ENCODE measurements at places on chromosomes 2 and 18.

GRCh38 chr18:36476433-36476832, 178.9 kb downstream of the FHOD3 start:
- DNase-seq, result no peak

GRCh38 chr2:127913808-127914457, 28.2 kb upstream of the AMMECR1L start:
- no peak for DNase-seq

DNA sequence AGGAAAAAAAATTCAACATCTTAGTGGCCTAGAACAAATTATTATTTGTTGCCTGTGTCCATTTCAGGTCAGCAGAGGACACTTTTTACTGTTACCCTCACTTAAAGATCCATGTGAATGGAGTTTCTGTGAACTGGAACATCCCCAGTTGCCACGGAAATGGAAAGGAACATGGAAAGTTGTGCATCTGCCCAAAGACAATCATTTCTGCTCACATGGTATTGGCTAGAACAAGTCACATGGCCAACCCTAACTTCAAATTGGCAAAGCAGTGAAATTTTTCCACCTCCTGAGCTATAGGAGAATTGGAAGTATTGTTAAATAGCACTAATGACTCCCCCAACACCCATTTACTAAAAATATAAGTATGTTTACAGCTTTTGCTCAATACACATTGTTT, 71.2 kb upstream of the CCBE1 start:
- DNase-seq, result no peak

GRCh38 chr2:9993488-9994165, 42.1 kb downstream of the GRHL1 start:
- DNase-seq, result no peak

DNA sequence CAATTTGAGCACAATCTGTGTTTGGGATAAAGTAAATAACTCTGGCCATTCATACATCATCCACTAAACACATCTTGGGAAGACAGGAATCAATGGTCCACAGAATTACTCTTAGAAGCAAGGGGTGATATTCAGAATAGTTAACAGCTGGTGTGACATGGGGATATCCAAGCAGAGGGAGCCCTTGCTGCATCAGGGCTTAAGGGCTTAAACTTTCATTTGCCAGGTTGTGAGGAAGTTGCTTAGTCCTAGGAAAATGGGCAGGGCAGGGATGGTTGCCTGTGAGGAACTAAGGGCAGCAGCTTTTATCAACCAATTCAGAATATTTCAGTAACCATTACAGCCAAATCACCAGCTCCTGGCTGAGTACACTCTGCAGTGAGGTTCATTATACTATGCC, 2.0 kb upstream of the ITGA6 start:
- no peak for DNase-seq

- DNase-seq, result no peak
Observed at GRCh38 chr2:134846213-134846612, 7.8 kb downstream of the ACMSD start.

GRCh38 chr2:177572236-177572671, 179.7 kb downstream of the AGPS start:
- peak; percentile 92 for DNase-seq

- DNase-seq, result no peak
Observed at GRCh38 chr2:891734-892133, 58.9 kb upstream of the SNTG2 start.

GRCh38 chr2:213315168-213315876, 31.1 kb downstream of the SPAG16 start:
- DNase-seq, result no peak

DNA sequence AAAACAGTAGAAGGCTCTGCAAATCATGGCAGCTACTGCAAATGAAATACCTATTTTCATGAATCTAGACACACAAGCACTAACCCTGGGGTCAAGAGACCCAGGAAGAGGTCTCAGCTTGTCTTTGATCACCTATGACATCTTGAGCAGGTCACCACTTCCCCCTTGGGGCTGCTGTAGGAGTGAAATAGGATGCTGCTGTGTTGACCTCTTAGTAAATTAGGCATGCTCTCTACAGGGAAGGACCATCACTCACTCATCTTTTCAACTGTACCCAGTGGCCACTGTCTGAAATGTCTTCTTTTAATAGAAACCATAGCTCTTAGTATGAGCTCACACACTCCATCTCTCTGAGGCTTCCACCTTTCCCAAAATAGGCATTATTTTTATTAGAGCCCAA, 83.8 kb downstream of the NCK2 start:
- no peak for DNase-seq

DNA sequence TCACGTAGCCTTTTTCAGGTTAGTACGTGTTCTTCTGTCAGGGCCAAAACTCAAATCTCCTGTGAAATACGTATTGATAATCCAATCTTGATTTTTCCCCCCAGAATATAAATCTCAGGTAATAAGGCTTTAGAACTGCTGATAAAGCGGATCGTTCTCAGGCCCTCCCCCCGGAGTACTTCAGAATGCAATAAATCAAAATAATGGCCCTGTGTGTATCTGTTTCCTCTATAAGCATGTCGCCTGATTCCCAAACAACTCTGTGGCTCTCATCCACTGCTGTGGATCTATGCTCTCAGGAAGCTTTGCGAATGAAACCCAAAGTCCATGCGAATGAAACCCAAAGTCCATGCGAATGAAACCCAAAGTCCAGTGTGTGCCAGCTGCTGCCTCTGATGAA, 49.4 kb downstream of the IMPA2 start:
- no peak for DNase-seq

GRCh38 chr18:31204833-31205232, 42.2 kb upstream of the DSC1 start:
- DNase-seq, result no peak

GRCh38 chr2:225366731-225367130, 32.8 kb upstream of the NYAP2 start:
- no peak for DNase-seq

DNA sequence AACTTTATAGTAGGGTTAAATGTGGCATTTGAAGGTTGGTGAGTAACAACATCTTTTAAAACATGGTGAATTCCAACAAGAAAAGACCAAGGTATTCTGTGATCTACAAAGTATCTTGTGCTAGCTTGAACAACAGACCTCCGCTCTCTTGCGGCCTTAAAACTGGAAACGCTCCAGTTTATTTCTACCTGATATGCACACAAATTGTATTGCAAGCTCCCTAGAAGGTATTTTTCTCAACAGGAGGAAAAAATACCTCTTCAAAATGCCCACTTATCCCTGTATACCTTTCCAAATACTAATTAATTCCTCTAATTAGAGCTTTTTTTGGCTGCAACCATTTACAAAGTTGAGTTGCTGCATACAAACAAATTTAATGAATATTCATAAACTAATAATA, 69.5 kb downstream of the KCNH7 start:
- no peak for DNase-seq

GRCh38 chr2:26459991-26460612, 17.8 kb downstream of the OTOF start:
- DNase-seq, result no peak

GRCh38 chr2:75466708-75467311, 93.9 kb downstream of the EVA1A start:
- DNase-seq, result peak; percentile 61

DNA sequence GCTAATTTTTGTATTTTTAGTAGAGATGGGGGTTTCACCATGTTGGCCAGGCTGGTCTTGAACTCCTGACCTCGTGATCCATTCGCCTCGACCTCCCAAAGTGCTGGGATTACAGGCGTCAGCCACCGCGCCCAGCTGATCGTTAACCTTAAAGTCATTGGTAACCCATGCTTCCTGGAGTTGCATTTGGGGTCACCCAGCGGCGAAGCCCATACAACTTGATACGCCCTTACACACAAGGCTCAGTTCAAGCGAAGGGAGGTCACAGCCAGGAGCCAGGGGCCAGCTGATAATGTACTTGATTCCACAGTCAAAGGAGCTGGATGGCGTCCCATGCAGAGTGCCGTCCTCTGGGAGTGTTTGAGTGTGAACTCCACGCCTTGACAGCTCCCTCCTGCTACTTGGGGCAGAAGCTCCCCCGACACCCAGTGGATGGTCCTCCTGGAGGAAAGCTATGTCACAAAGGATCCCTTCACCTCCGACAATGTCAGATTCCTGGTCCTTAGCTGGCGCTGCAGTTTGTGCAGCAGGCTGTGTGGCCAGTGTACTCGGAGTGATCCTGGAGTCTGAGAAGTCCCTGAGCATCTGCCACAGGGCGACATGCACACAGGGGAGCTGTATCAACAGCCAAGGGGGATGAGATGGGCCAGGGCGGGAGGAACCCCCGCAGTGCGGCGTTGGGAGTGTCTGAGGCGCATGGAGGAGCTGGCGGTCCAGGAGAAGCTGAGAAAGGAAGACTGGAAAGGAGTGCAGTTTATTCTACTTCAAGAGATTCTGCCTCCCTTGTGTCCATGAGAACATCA, 7.9 kb downstream of the CLHC1 start:
- DNase-seq, result no peak

DNA sequence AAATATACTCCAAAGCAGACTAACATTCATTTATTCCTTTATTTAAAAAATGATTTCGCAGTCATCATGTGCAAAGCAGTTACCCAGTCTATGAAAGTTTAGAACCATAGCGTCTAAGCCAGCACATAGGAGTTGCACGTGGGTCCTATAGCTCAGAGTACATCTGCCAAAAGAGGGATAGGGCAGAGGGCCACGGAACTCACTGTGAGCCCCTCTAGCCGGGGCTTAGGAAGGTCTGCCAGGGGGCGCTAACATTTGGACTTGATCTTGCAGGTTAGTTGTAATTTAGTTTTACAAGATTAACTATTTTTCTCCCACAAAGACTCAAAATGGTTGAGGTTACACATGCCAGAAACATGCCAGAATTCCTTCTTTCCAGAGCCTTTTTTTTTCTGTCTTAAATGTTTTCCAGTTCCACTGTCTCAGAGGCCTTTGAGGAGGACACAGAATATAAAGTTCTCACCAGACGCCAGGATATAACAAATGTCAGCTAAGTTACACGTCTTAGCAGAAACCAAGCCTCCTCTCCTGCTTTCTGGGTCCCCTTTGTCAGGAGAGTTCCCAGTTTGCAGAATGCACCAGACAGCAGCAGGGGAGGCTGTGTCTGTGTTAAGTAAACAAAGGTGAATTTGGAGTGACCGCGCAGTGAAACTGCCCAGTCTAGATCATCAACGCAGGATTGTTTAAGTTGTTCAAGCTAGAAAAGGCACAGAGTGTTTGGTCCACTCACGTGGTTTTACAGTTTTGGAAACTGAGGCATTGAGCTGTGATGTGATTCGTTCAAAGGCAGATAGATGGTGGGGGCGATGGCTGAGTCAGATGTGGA, 292.0 kb downstream of the PRKCE start:
- DNase-seq, result no peak

GRCh38 chr18:78862395-78862794, 117.2 kb upstream of the SALL3 start:
- no peak for DNase-seq

- DNase-seq, result no peak
Observed at GRCh38 chr2:11567631-11568031, 33.8 kb downstream of the GREB1 start.

DNA sequence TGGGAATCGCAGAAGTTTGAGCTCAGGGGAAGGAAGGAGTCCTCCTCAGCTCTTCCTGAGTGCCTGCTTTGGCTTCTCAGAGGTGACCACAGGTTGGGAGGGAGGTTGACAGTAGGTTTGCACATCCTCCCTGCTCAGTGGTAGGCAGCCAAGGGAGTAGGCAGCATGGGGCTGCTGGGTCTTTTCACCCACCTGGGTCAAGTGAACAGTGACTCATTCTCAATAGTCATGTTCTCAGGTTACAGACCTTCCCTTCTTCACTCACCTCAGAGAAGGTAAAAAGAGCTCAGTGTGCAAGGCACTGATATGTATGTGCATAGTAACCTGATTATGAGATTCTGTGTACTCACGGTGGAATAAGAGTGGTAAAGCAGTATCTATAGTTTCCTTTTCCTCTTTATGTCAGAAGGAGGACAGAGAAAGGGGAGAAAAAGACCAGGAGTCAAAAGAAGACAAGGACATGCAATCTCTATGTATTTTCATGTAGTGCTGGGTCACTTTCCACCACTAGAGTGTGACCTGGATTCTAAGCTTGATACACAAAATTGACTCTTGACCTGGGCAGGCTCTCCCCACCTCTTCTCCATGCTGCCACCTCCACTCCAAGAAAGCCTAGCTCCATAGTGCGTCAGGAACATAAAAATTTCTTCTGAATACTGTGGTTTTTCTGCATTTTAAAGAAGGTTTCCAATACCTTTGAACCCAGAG, 36.5 kb upstream of the ASNSD1 start:
- DNase-seq, result no peak

DNA sequence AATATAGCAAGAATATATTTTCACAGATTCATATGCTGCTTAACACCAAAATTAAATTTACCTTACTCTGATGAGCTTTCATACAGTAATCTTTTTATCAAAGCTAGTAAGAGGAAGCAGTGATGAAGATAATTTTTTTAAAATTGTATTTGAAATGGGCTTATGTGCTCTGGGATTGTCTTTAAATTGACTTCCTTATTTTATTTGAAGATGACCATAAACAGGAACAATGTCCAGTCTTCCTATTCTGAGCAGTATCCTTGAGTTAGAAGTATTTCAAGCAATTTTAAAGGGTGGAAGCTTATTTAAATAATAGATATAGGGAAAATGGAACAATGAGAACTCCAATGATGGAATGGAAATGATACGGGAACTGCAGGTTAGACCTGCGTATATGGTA, 211.6 kb downstream of the MCFD2 start:
- DNase-seq, result no peak

- DNase-seq, result no peak
Observed at GRCh38 chr2:110768591-110768990, 36.2 kb downstream of the ACOXL start.

GRCh38 chr2:8631465-8632005, 50.3 kb upstream of the ID2 start:
- DNase-seq, result no peak

DNA sequence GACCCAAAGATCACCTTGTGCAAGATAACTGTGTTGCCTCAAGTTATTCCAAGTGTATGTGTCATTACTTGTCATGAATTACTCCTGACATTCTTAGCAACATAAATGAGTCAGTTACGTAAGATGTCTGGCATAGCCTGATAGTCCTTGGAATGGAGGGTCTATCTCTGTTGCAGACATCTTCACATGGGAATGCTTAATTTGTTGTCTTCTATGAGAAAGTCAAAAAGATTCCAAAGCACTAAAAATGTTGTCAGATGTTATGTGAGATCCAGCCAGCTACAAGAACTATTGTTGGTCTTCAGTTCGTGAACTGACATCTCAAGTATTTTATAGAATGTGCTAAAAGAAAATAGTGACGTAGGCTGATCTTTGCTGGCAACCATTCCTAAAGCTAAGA, 178.2 kb upstream of the RASGRP3 start:
- no peak for DNase-seq

DNA sequence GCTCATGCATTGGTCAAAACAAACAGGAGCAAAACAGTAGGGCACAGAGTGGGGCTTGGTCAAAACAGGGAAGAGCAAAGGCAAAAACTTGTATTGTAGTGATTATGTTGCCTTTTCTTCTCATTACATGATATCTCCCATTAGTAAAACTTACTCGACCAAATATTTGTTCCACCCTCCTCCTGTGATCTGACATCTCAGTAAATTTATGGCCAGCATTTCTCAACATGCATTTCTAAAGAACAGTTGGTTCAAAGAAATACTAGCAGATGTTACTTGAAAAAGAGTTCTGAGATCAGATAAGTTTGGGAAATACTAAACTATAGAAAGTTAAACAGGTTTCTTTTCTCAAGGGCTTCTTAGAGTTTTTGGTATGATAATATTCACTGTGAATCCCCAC, 423.1 kb downstream of the FIGN start:
- no peak for DNase-seq
